H54 (cell line): ENCODE measurements at places on chromosomes 6 and 20.

- no peak for DNase-seq
These were observed 11.4 kb downstream of the PPIL6 start for GRCh38 chr6:109428889-109429477.

GRCh38 chr20:3673221-3674070 is 8.4 kb downstream of the ADAM33 start:
- DNase-seq: no peak

DNA sequence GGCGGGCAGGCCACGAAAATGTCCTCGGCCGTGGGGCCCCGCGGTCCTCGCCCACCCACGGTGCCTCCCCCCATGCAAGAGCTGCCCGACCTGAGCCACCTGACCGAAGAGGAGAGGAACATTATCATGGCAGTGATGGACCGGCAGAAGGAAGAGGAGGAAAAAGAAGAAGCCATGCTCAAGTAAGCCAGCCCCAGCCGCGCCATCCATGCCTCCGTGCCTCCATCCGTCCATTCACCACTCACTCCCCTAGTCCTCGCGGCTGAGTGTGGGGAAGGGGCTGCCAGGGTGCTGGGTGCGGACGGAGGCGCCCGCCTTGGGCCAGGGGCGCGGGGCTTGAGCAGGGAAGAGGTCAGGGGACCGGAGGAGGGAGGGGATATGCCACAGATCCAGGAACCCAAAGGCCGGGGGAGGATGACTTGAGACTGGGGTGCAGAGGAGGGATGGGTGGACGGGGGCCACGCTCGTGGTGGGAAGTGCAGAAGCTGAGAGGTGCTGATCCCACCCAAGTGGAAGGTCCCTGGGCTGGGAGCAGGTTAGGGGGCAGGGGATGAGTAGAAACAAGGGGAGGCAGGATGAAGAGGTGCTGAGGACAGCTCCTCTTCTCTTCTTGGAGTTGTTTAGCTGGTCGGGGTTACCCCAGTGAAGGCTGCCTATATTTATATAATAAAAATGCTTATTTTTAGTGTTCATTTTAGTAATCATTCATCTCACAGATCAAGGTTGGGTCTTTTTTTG is 825 bp downstream of the RIMS1 start:
- no peak for DNase-seq

- peak; percentile 12 for DNase-seq
These were observed 133.6 kb downstream of the TFAP2B start for GRCh38 chr6:50952092-50952907.

GRCh38 chr6:136720045-136720770 is 72.1 kb downstream of the MAP3K5 start:
- no peak for DNase-seq
